ENCODE measurements at places on chromosomes 6 and 20.

DNA sequence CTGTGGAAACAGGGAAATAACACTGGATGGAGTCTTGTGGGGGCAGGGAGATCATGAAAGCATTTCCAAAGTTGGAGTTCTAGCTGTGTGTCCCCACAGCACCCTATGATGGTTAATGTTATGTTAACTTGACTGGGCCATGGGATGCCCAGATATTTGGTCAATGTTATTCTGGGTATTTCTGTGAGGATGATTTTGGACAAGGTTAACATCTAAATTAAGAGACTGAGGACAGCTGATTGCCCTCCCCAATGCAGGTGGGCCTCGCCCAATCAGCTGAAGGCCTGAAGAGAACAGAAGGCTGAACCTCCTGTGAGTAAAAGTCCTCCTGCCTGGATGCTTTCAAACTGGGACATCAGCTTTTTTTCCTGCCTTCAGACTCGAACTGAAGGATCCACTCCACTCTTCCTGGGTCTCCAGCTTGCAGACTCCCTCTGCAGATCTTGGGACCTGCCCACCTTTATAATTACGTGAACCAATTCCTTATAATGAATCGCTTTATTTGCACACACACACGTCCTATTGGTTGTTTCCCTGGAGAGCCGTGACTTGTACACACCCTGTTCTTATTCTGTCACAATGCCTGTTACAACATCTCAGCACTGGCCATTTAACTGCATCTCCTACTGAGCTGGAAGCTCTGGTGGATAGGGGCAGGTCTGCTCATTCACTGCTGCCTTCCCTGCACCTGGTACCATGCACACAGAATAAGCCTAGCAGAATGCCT, 99.5 kb upstream of the IYD start:
- DNase-seq: no peak

DNA sequence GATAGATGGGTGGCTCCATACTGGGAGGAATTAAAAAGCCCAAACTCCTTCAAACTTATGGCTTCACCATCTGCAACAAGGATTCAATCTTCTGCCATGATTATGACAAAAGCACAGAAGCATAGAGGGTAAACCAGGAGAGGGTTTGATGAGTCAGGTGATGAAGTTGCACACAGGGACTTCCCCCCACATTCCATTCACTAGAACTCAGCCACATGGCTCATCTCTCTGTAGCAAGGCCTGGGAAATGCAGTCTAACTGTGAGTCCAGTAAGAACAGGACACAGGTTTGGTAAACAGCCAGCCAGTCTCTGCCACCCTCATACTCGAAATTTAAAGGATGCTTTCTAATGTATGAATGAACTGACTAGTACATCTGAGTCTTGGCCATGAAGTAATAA, 142.9 kb downstream of the HIVEP2 start:
- no peak for DNase-seq

GRCh38 chr6:106309766-106310373, 15.7 kb downstream of the ATG5 start:
- no peak for DNase-seq

GRCh38 chr6:89355511-89356194, 3.1 kb upstream of the UBE2J1 start:
- DNase-seq: no peak

DNA sequence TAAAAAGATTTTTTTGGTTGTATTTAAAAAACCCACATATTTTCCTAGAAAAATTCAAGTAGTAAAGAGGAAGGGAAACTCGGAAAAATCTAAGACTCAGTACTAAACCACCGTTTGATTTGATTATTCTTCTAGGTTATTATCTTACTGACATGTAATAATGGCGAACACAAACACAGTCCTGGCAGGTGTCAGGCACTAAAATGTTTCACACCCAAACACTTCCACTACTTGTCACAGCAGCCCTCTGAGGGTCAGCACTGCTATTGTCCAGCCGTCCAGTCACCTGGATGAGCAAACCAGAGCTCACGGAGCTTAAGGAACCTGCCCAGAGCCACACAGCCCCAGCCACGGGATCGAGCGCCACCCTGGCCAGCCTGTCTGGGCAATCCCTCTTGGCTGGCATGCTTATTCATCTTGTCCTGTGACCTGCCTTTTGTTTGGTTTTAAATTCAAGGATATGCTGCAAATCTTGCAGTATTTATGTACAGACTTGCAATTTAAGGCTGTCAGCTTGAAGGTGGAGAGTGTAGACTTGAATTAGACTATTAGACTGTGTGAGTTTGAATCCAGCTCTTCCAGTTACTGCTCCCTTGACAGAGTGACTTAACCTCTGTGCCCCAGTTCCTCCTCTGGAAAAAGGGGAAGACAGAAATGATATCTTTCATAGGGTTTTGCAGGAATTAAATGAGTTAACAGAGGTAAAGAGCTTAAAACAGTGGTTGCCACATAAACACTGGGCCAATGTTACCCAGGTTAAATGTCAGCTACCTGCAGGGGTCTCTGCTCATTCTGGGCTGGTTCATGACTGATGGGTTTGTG, 82.2 kb downstream of the CDYL start:
- DNase-seq: no peak

- DNase-seq: no peak
Measured at GRCh38 chr6:150328744-150329405, 39.9 kb upstream of the IYD start.

GRCh38 chr6:71395731-71396409, 107.3 kb downstream of the OGFRL1 start:
- no peak for DNase-seq

DNA sequence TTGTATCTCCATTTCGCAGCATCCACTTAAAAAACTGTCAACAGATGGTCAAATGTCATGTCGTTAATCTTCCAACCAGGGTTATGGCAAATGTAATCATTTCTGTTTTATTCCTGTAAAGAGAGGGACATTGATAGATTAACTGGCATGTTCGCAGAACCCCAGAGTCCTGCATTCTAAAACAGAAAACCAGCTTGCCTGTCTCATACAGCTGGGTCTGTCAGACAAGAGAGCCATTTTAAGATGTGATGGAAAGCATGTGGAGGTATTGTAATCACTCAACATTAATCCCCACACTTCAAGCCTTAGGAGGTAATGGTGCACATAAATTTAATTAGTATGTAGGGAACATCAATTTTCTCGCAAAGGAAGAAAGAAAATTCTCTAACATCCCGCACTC, 4.4 kb downstream of the SMLR1 start:
- no peak for DNase-seq

GRCh38 chr6:122276637-122277036, 122.8 kb upstream of the HSF2 start:
- no peak for DNase-seq

- no peak for DNase-seq
Measured at GRCh38 chr20:61193164-61193563, 58.9 kb upstream of the CDH4 start.

- DNase-seq: no peak
Measured at GRCh38 chr6:34295721-34296120, 46.9 kb upstream of the SMIM29 start.

DNA sequence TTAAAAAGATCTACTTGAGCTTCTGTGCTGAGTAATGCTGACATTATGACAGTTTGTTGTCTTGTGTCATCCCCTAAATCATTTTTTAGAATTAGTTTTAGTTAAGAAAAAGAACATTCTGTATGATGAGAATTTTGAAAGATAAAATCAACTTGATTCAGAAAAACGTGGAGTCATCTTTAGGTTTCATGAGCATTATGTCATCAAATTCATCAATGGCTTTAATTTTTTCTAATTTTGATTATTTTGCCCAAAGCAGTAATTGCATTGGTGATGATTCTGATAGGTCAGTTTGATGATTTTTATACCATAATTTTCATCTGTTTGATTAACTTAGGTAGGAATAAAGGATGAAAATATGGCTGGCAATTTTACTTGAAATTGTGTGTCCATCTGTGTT, 26.6 kb upstream of the ADGRF4 start:
- DNase-seq: no peak

DNA sequence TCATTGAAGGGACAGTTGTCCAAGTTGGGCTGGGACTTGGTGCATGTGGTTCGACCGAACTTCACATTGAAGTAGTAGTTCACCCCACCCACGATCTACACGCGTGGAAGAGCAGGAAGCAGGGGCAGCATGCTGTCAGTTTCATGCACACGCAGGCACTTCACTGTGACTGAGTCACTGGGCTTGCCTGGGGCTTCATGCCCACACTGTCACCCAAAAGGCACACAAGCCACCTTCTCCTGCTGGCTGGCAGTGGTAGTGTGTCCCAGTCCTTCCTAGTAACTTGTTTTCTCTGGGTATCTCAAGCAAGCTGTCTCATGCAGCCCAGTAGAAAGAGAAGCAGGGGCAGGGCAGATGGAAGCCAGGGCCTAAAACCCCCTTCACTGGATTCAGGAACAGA, 2.0 kb downstream of the CST5 start:
- no peak for DNase-seq

DNA sequence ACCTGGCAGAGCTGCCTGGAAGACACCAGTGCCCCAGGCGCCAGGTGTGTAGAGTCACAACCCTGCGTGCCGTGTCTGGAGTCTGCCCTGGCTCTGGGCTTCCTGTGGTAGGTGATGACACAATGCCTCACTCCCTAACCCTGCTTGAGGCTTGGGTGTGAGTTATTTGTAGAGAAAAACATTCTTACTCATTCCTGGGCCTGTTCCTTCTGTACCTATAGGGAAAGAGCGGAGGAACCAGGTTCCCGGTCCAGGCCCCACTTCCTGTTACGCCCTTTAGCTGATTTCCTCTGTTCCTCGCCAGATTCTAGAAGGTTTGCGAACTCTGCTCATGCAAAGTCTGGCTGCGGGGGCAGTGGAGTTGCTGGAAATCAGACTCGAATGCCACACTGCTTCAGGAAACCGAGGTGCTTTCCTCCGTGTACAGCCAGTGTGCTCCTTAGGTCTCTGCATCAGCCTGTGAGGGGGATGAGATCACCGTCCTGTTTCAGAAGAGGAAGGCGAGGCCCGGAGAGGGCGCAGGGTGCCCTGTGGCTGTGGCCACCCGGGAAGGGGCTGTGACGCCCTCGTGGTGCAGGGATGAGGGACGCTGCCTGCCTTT, 67.1 kb upstream of the DUSP22 start:
- DNase-seq: no peak

DNA sequence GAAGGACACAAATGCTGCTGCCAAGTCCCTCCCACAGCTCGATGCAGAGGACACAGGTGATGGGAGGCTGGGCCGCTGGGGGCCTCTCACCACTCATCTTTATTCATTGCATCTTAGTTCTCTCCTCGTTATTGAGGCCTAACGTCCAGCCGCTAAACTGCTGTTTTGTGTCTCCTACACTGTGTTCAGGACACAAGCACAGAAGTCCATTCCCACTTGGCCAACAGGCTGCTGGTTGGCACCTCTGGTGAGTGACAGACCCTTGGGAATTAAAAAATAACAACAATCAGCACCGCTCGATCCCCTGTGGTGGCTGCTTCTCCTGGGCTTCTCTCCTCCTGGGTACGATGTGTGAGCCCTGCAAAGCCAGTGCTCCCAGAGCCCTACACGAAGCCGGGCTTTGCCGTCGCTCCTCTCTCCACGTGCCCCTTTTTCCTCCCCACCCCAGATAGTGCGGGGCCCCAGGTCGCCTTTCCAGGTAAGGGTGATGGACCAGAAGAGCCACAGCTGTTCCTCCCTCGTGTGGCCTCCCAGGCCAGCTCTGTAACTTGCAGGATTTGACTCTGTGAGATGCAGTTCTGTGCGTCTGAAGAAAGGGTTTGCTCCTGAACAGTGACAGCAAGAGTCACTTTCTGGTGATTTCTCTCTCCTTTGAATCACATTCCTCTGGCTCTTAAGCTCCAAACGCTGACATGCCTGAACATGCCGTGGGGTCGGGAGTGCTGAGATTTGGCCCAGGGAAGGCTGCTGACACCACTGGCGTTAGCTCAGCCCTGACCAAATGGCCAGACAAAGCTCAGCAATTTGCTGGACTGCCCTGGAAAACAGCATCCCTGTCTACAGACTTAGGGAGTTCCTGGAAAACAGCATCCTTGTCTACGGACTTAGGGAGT, 59.3 kb downstream of the DLL1 start:
- no peak for DNase-seq

GRCh38 chr20:1295276-1295930, 29.3 kb downstream of the SNPH start:
- DNase-seq: no peak

DNA sequence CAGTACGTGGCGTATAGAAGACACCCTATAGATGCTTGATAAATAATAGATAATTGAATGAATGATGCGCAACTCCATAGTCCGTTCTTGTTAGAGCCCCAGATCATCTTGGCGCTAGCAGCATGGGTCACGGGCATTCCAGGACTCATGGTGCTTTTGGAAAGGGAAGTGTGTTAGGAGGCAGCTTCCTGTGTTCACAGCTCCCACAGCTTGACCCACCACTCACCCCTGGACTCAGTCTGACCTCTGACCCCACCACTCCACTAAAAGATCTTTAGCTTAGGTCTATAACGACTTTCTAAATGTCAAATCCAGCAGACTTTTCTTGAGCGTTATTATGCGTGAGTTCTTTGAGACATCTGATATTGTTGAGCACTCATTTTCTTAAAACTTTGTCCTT, 35.8 kb upstream of the KIF16B start:
- no peak for DNase-seq

- DNase-seq: no peak
Measured at GRCh38 chr6:161318456-161318855, 44.6 kb upstream of the AGPAT4 start.

DNA sequence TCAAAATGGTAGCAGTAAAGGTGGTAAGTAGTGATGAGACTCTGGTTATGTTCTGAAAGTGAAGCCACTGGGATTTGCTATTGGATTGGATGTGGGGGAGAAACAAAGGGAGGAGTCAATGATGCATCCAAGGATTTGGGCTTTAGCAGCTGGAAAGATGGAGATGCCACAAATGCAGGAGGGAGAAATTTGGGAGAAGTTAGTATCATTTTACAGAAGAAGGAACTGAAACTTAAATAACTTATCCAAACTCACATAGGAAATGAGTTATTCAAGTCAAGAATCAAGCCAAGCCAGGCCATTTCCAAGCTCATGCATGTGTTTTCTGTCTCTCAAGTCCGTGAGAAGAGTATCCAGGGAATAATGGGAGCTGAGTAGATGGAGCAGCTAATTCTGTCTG, 155.1 kb upstream of the TNFAIP3 start:
- DNase-seq: no peak

DNA sequence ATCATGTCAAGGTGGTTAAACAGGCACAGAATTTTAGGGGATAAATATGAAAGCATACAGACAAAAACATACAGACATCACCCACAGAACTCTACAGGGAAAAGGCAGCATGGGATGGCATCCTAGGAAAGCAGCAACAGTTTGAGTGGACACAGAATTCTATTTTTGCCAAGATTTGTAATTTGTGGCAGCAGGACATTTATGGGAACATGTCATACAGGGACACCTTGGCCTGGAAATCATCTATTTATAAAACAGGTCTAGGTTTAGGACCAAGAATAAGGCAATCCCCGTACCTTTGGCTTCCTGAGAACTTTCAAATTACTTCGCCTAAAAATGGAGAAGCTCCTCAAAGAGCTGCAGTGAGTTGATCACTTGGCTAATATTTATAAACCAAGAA, 17.5 kb downstream of the ARHGAP18 start:
- no peak for DNase-seq

- DNase-seq: no peak
Measured at GRCh38 chr20:46720776-46721425, 11.5 kb downstream of the SLC2A10 start.

All from stimulated activated CD8-positive, alpha-beta memory T cell treated with anti-CD3 and anti-CD28 coated beads, Interleukin-4, amount 100 ng/mL, for 1 hour (primary cell).